ENCODE measurements at places on chromosomes 1 and 21. TPM values are rescaled to one million over a fixed set of nuclear protein-coding genes. Genes with fewer than 3 reads are reported as not detected.

GRCh38 chr1:226268421-226269124 lies 40.4 kb downstream of the LIN9 start:
- DNase-seq: no peak

DNA sequence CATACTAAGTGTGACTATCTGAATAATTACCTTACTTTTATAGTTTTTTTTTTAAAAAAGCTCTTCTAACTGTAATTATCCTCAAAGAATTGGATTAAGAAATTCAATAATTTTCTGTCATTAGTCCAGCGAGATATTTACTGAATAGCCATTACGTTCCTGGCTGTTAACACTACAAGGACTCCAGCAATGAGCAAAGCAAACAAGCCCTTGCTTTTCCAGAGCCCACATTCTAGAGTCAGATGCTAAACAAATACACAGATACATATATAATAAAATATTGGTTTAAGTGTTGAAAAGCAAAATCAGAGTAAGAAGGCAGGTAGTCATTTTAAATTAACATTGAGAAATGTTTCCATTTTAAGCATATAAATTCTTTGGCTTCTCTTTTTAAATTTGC lies 118.4 kb downstream of the ATF6 start:
- DNase-seq: no peak

DNA sequence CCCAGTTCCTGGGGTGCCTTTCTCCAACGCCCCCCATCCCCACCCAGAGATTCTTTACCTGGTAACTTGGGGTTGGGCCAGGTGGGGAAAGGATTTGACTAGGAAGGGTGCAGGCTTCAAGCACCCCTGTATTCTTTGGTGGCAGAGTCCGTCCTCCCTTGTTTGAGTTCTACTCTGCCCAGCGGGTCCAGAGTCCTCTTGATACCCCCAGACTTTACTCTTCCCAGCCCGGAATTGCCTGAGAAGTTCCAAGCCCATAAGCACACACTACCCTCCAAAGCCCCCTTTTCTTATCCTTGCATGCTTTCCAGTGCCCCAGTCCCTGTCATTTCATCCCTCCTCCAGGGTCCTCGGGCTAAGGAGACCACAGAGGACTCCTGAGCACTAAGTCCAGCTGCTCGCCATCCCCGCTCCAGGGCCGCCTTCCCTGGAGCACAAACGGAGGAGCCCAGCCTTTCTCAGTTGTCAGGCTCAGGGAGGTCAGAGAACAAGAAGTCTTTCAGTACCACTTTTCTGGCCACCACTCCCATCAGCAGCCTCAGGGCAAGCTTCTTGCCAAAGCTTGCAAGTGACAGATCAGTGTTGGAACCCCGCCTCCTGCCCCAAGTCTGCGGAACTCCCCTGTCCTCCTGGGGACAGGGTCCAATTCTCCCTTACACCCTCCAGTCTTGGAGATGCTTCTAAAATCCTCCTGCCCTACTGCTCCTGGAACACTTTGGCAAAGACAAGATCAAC lies 12.2 kb downstream of the SLC45A3 start:
- no peak for DNase-seq

DNA sequence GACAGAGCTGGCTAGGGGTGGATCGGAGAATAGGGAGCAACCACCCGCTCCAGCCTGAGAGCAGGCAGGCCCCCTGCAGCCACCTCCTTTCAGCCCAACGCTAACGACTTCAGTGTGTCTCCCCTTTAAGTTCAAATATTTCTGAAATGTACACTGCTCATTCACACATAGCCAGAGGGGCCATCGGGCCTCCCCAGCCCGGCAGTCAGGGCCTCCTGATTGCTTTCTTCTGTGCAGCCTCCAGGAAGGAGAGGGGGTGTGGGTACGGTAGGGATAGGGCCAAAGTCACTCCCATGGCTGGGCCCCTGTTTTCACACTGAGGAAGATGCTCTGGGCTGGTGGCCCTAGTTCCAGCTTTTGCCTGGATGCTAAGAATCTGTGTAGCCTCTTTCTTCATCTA lies 64.8 kb downstream of the EPHB2 start:
- DNase-seq: no peak

GRCh38 chr1:180636138-180636537 lies 4.3 kb downstream of the XPR1 start:
- no peak for DNase-seq

- no peak for DNase-seq
Measured at GRCh38 chr1:111963985-111964738, 25.3 kb downstream of the KCND3 start.

- DNase-seq: no peak
Measured at GRCh38 chr1:161494091-161494735, 11.0 kb upstream of the FCGR2A start.

GRCh38 chr1:154496383-154496782 lies 5.6 kb upstream of the TDRD10 start:
- no peak for DNase-seq

DNA sequence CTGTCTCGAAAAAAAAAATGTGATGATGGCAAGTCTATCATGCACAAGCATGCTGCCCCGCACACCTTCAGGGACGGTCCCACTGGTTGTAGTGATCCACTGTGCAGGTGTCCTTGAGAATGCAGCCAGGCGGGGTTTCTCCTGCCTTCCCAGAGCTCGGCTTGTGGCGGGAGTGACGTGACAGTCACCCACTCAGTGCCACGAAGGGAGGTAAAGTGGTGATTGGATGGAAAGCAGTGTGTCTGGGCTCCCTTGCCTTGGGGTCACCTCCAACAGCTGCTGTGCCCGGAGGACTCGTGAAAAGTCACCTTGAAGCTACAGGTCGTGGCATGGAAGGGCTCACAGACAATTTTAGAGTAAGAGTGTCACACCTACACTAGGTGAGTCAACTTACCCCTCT lies 33.5 kb upstream of the TRIM17 start:
- DNase-seq: no peak

DNA sequence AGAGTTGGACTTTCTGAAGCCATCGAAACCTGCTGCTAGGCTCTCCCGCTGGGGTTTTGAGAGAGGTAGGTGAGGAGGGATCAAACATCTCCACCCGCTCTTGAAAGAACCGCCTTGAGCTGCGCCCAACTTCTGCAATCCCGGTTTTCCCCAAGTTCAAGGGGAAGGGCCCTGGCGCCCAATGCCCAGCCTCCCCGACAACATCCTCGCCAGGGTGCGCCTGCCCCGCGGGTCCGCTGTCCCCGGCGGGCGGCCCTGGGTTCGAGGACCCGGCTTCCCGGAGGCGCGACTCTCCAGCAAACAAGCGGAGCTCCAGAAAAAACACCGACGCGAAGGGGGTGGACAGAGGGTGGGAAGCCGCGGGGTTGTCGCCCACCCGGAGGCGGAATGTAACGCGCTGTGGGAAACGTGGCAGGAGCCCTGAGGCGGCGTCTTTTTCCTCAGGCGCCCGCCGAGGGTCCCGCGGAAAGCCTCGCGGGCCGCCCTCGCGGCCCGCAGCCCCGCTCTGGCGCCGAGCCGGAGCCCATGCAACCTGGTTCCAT lies 607 bp downstream of the BTG3 start:
- DNase-seq: no peak

GRCh38 chr1:100950337-100950736 lies 54.4 kb downstream of the SLC30A7 start:
- no peak for DNase-seq

GRCh38 chr1:30404341-30404740 lies 319.0 kb downstream of the MATN1 start:
- no peak for DNase-seq

DNA sequence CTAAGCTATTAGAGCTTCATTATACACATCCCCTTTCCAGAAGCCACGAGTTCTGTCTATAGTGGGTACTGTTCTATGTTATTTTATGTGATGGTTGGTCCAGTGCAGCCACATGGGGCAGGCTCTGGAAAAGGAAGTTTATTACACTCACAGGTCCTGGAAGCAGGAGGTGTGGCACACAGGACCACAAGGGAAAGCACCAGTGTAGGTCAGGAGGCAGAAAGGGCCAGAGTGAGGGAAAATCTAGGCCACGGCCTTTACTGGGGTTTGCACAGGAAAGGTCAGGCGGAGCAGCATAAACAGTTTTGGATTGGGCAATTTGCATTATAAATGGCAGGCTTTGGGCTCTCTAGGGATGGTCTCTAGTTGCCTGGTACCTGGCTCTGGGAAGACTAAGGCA lies 21.8 kb upstream of the CNIH3 start:
- DNase-seq: no peak

GRCh38 chr1:209190591-209191261 lies 392.8 kb upstream of the CAMK1G start:
- no peak for DNase-seq

GRCh38 chr1:56132520-56132919 lies 446.8 kb downstream of the PLPP3 start:
- DNase-seq: no peak

GRCh38 chr1:27284425-27285273 lies 37.3 kb upstream of the TMEM222 start:
- DNase-seq: no peak

The SUSD4 gene
- 18.0 TPM for polyA plus RNA-seq

The COL11A1 gene
- polyA plus RNA-seq: 4.3 TPM

The C1orf141 gene
- 0.34 TPM for polyA plus RNA-seq

The PPP1R15B gene
- 37.5 TPM for polyA plus RNA-seq

The ACTL8 gene
- not detected for polyA plus RNA-seq

The AVPR1B gene
- 0.76 TPM for polyA plus RNA-seq

The BRDT gene
- 0.29 TPM for polyA plus RNA-seq

The GPR52 gene
- not detected for polyA plus RNA-seq

The KIAA1614 gene
- polyA plus RNA-seq: 13.5 TPM

The KCNA3 gene
- polyA plus RNA-seq: 0.14 TPM
